ENCODE measurements at places on chromosomes 11 and 22. TPM values are rescaled to one million over a fixed set of nuclear protein-coding genes. Genes with fewer than 3 reads are reported as not detected.

DNA sequence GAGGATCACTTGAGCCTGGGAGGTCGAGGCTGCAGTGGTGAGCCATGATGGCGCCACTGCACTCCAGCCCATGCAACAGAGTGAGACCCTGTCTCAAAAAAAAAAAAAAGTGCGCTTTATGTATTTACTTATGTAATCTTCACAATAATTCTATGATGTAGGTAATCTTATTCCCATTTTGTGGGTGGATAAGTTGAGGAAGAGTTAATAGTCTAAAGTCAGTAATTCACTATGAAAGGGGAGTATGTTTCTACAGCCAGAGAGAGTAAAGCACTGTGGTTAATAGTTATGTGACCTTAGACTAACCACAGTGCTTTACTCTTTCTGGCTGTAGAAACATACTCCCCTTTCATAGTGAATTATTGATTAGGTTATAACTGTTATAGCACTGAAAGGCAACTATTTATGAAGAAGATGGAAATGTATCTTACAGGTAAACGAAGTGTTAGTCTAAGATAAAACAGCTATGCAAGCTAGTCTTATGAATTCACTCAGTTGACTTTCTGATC, 11.9 kb downstream of the CTR9 start:
- peaks cover 18% of the 10 kb centered on the region for H3K4me1 ChIP-seq
- H3K36me3 ChIP-seq = peaks cover 50% of the 10 kb centered on the region
- H3K27me3 ChIP-seq = no peaks in the 10 kb centered on the region
- no peak overlapping the region for H3K4me3 ChIP-seq
- H3K27ac ChIP-seq = no peak overlapping the region
- no peak for DNase-seq

DNA sequence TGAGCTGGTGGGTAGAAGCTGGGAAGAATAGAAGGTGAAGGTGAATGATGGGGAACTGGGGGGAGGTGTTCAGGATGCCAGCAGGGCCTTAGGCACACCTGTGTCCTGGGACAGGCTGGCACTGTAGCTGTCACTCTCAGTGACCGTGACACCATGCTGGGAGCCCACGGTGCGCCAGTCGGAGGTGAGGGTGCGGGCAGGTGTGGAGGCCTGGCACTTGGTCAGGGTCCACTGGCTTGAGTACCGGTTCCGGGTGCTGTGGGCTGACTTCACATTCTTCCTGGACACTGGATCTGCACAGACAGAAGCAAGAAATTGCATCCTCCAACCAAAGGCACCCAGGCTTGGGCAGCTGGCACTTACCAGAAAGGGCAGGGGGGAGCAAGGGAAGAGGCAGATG, 103.8 kb downstream of the CEP164 start:
- no peaks in the 10 kb centered on the region for H3K36me3 ChIP-seq
- no peak for DNase-seq
- no peak overlapping the region for H3K4me3 ChIP-seq
- peaks cover 15% of the 10 kb centered on the region for H3K4me1 ChIP-seq
- no peak overlapping the region for H3K27ac ChIP-seq

DNA sequence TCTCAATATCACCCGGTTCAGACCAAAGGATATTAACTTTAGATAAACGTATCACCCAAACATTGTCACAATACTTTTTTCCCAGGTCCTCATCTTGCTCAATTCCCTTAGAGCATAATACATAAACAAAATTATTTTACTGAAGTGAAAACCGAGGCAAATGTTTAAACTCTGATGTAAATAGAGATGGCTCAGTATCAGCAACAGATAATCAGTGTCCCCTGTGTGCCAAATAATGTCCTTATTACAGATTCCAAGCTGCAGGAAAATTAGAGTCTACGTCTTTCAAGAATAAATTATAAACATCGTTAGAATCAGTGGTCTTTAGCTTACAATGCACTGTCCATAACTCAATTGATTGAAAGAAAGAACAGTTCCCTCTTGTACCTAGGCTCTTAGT, 50.2 kb downstream of the DDI1 start:
- H3K27me3 ChIP-seq = no peaks in the 10 kb centered on the region
- no peak for DNase-seq
- no peaks in the 10 kb centered on the region for H3K36me3 ChIP-seq
- H3K27ac ChIP-seq = no peak overlapping the region
- no peaks in the 10 kb centered on the region for H3K4me1 ChIP-seq

GRCh38 chr22:43312608-43313007, 30.6 kb downstream of the SCUBE1 start:
- H3K4me3 ChIP-seq = no peak overlapping the region
- no peaks in the 10 kb centered on the region for H3K4me1 ChIP-seq
- H3K27me3 ChIP-seq = peaks cover 14% of the 10 kb centered on the region
- no peak for DNase-seq
- no peaks in the 10 kb centered on the region for H3K36me3 ChIP-seq

- H3K4me3 ChIP-seq = no peak overlapping the region
- no peaks in the 10 kb centered on the region for H3K4me1 ChIP-seq
- peaks cover 3% of the 10 kb centered on the region for H3K27me3 ChIP-seq
- no peaks in the 10 kb centered on the region for H3K36me3 ChIP-seq
- DNase-seq = no peak
- H3K27ac ChIP-seq = no peak overlapping the region
These were observed 151.5 kb upstream of the LMO1 start for GRCh38 chr11:8415195-8415594.

- no peaks in the 10 kb centered on the region for H3K4me1 ChIP-seq
- H3K4me3 ChIP-seq = no peak overlapping the region
- H3K36me3 ChIP-seq = no peaks in the 10 kb centered on the region
- DNase-seq = no peak
- no peak overlapping the region for H3K27ac ChIP-seq
- no peaks in the 10 kb centered on the region for H3K27me3 ChIP-seq
These were observed 118.0 kb downstream of the PHF21B start for GRCh38 chr22:44891791-44892190.

DNA sequence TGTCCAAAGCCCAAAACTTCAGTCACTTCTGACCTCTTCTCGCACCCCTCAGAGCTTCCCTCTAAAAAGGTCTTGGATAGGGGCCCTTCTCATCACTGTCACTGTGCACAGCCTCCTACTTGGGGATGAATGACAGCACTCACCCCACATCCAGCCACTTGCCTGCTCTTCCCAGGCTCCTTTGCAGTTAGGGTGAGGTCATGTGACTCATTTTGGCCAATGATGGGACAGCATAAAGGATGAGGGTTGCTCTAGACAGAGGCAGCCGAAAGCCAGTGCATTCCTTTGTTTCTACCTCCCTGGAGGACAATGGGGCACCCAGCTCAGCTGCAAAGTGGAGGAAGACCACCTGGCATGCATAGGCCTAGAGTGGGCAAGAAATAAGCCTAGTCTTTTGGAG, 1413.3 kb downstream of the TBC1D22A start:
- H3K27me3 ChIP-seq = no peaks in the 10 kb centered on the region
- H3K4me1 ChIP-seq = no peaks in the 10 kb centered on the region
- no peak overlapping the region for H3K27ac ChIP-seq
- H3K4me3 ChIP-seq = no peak overlapping the region
- no peaks in the 10 kb centered on the region for H3K36me3 ChIP-seq

DNA sequence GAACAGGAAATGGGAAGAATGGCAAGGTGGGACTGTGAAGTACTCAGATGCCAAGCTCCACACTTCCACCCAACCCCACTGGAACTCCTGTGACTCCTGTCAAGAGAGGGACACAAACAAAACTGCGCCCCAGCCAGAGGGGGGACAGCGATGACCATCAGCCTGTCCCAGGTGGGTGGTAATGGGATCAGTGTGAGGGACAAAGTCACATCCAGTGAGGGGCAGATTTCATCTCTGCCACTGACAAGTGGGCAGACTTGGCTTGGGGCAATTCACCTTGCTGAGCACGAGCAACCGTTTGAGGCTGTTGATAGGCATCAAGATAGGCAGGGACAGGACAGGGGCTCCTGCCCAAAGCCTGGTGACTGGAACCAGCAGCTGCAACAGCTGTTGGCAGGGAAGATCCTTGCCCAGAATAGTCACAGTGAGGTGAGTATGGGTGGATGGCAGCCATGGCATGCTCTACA, 105.4 kb upstream of the PITPNB start:
- peaks cover 3% of the 10 kb centered on the region for H3K4me1 ChIP-seq
- H3K36me3 ChIP-seq = no peaks in the 10 kb centered on the region
- no peak overlapping the region for H3K27ac ChIP-seq
- no peak overlapping the region for H3K4me3 ChIP-seq

GRCh38 chr11:69731110-69731509, 27.3 kb upstream of the FGF19 start:
- H3K27ac ChIP-seq = no peak overlapping the region
- H3K27me3 ChIP-seq = peaks cover 3% of the 10 kb centered on the region
- no peaks in the 10 kb centered on the region for H3K4me1 ChIP-seq
- no peak for DNase-seq
- H3K4me3 ChIP-seq = no peak overlapping the region

GRCh38 chr11:78961247-78961646, 386.6 kb upstream of the NARS2 start:
- no peak overlapping the region for H3K4me3 ChIP-seq
- no peak overlapping the region for H3K27ac ChIP-seq

The SCGB2A2 gene
- not detected for total RNA-seq

The SRSF8 gene
- 45.9 TPM for total RNA-seq

The CBLIF gene
- not detected for total RNA-seq

The OR4A16 gene
- not detected for total RNA-seq

The RIMBP3C gene
- total RNA-seq = 0.18 TPM

The KRTAP5-4 gene
- total RNA-seq = not detected

Data from activated CD8-positive, alpha-beta memory T cell treated with anti-CD3 and anti-CD28 coated beads, Interleukin-2, amount 10 ng/mL, durations not matched to agents 7 days and 5 days (primary cell).